ENCODE measurements at places on chromosomes 7 and 10.

DNA sequence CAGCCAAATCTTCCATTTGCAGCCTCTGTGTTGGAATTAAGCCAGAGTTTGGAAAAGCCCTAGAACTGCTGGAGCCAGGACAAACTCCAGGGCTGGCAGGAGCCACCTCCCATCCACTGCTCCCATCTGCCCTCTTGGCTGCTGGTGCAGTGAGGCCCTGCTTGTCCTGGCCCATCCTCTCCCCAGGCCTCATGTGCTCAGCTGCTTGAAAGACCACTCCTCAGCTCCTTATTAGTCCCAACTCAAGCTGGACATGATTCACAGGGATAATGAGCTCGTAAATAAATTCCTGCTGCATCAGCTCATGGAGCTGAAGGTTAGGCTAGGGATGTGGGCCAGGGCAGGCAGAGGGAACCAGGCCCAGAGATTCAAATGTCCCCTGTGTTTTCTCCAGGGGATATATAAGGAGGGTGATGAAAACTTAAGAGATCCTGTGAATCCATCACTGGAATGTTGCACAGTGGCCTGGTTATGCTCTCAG is 282.8 kb downstream of the RPS24 start:
- DNase-seq = no peak

GRCh38 chr10:7788639-7789286 is 786 bp downstream of the ATP5F1C start:
- DNase-seq = no peak

- DNase-seq = no peak
Measured at GRCh38 chr10:19310066-19310465, 261.5 kb downstream of the MALRD1 start.

GRCh38 chr10:33772370-33773252 is 438.1 kb upstream of the NRP1 start:
- DNase-seq = no peak

GRCh38 chr10:82551506-82551905 is 676.5 kb downstream of the NRG3 start:
- DNase-seq = no peak

DNA sequence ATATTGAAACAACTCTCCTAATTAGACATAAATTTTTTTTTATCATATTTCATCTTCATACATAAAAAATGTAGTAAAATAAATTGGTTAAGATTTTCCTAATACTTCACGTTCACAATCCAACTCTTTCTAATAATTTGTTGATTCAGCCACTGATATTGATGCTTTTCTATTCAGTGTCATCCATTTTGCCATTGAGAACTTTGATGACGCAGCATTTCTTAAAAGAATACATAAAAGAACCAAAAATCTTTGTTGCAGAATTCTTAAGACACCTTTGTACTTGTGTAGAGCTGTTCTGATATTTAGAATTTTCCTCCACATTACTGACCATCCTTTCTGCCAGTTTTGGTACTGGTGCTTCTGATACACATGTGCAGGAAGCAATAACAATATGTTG is 52.6 kb downstream of the LOXL4 start:
- DNase-seq = no peak
